ENCODE measurements at places on chromosomes 12 and 14.

DNA sequence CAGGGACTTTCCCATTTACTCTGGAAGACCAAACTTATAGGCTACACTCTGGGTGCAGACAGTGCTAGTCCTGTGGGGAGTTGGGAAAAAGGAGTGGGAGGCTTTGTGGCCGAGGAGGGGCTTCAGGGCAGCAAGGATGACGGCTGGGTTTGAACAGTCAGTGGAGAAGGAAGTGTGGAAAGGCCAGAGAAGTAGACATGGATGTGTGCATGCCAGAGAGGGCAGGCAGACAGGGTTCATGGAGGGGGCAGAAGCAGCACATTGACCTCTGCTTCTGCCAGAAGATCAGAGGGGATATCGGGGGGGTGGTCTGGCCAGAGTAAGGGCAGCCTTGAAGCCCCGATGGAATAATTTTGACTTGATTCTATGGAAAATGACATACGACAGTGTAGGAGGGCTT is 27.2 kb upstream of the KCNA5 start:
- DNase-seq, result no peak

- DNase-seq, result no peak
Observed at GRCh38 chr12:132886529-132887477, 602 bp downstream of the CHFR start.

DNA sequence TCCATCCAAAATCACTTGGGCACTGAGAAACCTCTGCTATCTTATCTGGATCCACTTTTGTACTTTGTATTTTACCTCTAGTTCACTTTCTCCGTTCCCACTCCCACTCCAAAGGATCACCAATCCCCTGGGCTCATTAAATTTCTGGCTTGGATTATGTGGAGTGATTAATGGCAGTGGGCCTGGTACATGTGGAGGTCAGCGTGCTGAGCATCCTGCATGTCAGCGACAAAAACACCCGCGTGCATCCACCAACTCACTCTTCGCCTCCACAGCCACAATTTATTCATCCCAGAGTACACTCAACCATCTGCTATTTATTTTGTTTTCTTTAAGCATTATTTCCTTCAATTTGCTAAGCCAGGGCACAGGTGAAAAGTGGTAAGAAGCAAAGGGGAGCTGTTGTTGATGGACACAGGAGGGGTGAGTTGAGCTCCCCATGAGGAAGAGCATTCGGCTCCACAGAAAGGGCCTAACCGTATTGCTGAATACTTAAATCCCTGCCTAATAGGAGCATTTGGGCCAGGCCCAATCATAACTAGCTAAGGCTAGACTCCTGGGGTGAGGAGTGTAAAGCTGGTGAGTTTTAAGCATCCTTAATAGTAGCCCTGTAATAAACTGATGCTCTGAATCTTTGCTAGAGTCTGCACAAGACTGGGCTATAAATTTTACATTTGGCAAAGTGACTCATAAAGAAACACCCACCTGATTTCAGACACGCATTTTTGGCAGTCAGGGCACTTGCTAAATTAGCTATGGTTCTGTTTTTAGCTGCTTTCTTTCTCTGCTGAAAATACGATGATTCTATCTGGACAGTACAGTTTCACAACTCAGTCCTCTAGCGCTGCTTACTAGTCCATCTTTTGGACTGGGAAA is 137.8 kb downstream of the SLC25A21 start:
- DNase-seq, result no peak

DNA sequence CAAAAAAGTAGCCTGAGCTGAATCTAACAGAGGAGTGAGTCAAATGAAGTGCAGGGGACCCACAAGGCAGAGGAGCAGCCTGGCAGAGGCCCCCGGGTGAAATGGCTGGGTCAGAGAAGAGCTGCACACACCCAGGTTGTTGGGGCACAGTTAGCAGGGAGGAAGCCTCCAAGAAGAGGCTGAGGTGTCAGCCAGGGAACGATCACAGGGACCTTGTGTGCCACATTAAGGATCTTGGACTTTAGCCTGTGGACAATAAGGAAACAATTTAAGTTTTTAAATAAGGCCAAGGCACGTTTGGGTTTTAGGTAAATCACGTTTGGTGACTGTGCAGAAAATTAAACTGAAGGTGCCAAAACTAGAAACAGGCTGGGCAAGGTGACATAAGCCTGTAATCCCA is 35.1 kb downstream of the OR10P1 start:
- no peak for DNase-seq

DNA sequence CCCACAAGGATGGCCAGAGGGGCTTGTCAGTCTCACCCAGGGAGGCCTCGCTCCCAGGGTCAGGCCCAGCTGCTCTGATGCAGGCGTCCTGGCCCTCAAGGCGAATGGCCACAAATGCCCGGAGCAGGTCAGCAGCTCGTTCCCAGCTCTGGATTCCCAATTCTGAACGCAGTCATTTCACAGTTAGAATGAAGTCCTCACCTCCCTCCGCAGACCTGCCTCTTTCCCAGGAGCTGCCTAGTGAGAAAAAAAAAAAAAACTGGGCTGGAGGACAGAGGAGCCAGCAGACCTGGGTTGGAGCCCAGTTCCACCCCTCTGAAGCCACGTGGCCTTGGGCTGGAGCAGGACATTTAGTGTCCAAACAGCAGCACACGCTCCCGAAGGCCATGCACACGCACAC is 62.2 kb upstream of the DIO3 start:
- DNase-seq, result no peak

- no peak for DNase-seq
Observed at GRCh38 chr12:131422187-131422520, 288.7 kb upstream of the SFSWAP start.

- no peak for DNase-seq
Observed at GRCh38 chr14:63893701-63894458, 41.1 kb downstream of the SYNE2 start.

DNA sequence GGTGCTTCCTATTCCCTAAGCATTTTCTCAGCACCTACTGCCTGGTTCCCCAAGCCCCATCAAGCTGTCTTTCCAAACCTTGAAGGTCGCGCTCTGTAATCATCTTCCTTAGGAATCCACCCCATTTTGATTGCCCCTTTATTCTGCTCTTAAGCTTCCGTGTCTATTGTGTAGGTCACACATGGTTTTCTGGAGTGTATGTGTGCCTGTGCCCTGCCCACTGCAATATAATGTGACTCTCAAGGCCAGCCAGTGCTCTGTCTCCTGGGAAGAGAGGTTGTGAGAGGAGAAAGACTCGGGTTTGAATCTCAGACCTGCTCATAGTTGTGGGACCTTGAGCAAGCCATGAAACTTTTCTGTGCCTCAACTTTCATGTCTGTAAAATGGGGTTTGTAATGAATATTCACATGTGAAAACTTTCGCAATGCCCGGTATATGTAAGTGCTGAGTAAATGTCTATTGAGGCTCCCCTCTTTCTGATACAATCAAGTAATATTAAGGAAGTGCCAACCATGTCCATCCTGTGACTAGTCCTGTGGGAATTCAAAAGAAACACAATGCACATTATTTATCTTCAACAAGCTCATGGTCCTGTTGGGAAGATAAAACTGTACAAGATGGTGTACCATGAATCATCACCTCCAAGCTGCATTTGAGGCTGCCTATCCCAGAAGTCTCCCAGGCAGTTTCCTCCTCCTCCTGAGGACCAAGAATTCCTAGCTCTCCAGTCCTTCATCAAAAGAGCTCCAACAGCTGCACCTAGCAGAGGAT is 774 bp upstream of the KRT75 start:
- DNase-seq, result no peak

All from stimulated activated CD4-positive, alpha-beta T cell treated with anti-CD3 and anti-CD28 coated beads, Interleukin-12 subunit alpha, Interleukin-12 subunit beta, amount 100 ng/mL, for 48 hours (primary cell).